ENCODE measurements at places on chromosomes 3 and 15. TPM values are rescaled to one million over a fixed set of nuclear protein-coding genes. Genes with fewer than 3 reads are reported as not detected.

The NUTM1 gene
- total RNA-seq: not detected

The ASB14 gene
- not detected for total RNA-seq

The CRYGS gene
- 4.9 TPM for total RNA-seq

The LYZL4 gene
- total RNA-seq: not detected

The EHD4 gene
- 56.3 TPM for total RNA-seq

The C3orf85 gene
- total RNA-seq: not detected

All from activated T-helper 17 cell treated with anti-CD3 and anti-CD28 coated beads, Interleukin-2, amount 50 U/mL, for 72 hours (primary cell).